ENCODE measurements at places on chromosomes 4 and X. TPM values are rescaled to one million over a fixed set of nuclear protein-coding genes. Genes with fewer than 3 reads are reported as not detected.

- no peaks in the 10 kb centered on the region for H3K36me3 ChIP-seq
- no peaks in the 10 kb centered on the region for H3K4me1 ChIP-seq
- no peaks in the 10 kb centered on the region for H3K27me3 ChIP-seq
- H3K4me3 ChIP-seq, result no peak overlapping the region
- H3K27ac ChIP-seq, result no peak overlapping the region
Measured at GRCh38 chrX:8404926-8405325, 59.7 kb upstream of the VCX3B start.

GRCh38 chrX:150363561-150364346 lies 637 bp downstream of the MAMLD1 start:
- H3K36me3 ChIP-seq, result no peaks in the 10 kb centered on the region
- peak overlapping the region; percentile 4 for H3K27ac ChIP-seq

SPANXN3 gene
- total RNA-seq, result not detected

DNA sequence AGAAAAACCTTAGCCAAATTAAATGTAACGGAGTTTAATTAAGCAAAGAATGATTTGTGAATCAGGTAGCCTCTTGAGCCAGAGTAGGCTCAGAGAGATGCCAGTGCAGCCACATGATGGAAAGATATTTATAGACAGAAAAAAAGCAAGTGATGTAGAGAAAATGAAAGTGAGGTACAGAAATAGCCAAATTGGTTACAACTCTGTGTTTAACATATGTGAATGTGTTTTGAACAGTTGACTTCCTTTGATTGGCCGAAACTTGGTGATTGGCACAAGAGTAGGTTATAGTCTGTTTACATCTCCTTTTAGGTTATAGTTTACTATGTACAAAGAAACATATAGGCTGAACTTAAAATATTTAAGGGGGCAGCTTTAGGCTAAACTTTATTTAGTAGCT lies 459.9 kb upstream of the BOD1L1 start:
- no peak for DNase-seq
- H3K4me3 ChIP-seq, result no peak overlapping the region
- no peak overlapping the region for H3K27ac ChIP-seq
- H3K36me3 ChIP-seq, result no peaks in the 10 kb centered on the region
- H3K4me1 ChIP-seq, result no peaks in the 10 kb centered on the region
- H3K27me3 ChIP-seq, result no peaks in the 10 kb centered on the region

ARSD gene
- 2.1 TPM for total RNA-seq

- no peak overlapping the region for H3K27ac ChIP-seq
- no peak overlapping the region for H3K4me3 ChIP-seq
- peaks cover 12% of the 10 kb centered on the region for H3K36me3 ChIP-seq
- H3K4me1 ChIP-seq, result peaks cover 11% of the 10 kb centered on the region
- DNase-seq, result no peak
Measured at GRCh38 chr4:26406346-26406975, 83.8 kb downstream of the CCKAR start.

DNA sequence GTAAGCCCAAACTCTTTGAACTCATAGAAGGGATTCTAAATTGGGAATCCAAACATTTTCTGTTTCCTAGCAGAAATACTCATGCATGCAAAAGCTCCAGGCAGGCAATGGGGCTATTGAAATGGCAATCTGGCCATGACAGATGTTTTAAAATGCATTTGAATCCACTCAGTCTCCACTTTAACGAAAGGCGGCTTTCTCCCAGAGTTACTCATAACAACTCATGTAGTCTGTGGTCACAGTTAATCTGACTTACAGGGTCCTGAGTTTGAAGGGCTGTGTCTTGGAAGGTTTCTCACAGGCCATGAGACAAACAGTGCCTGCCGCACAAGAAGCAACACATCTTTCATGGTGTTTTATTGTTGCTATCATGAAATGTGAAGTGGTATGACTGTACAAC lies 185.7 kb downstream of the AMELX start:
- DNase-seq, result no peak
- H3K27ac ChIP-seq, result no peak overlapping the region
- H3K4me1 ChIP-seq, result no peaks in the 10 kb centered on the region
- H3K36me3 ChIP-seq, result no peaks in the 10 kb centered on the region

DNA sequence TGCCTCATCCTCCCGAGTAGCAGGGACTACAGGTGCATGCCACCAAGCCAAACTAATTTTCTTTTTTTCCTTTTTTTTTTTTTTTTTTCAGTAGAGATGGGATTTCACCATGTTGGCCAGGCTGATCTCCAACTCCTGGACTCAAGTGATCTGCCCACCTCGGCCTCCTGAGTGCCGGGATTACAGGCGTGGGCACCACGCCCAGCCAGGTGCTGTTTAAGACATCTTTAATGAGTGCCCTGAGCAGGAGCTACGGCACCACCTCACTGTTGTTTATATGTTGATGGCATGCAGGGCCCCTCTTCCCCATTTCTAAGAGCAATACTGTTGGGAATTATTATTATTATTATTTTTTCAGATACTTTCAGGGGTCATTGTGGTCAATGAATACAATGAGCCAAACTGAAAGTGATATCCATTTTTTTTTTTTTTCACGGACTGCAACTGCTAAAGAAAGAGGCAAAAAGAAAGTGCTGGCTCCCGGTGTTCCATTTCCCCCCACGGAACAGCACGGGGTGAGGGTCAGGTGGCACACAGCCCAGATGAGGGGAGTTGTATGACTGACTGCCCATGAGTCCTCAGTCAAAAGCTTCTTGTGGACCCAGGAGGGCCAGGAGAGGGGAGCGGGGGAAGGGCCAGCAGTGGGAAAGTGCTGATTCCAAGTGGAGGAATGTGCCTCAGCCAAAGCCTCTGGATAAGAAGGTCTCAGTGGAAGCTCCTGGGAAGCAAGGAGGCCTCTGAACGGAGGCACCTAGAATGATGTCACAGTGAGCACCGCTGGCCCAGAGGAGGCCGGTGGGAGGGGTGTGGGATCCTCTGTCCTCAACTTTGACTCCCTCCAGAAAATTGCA lies 101.8 kb upstream of the HPF1 start:
- no peaks in the 10 kb centered on the region for H3K4me1 ChIP-seq
- H3K27ac ChIP-seq, result no peak overlapping the region
- no peak overlapping the region for H3K4me3 ChIP-seq
- H3K36me3 ChIP-seq, result no peaks in the 10 kb centered on the region

DNA sequence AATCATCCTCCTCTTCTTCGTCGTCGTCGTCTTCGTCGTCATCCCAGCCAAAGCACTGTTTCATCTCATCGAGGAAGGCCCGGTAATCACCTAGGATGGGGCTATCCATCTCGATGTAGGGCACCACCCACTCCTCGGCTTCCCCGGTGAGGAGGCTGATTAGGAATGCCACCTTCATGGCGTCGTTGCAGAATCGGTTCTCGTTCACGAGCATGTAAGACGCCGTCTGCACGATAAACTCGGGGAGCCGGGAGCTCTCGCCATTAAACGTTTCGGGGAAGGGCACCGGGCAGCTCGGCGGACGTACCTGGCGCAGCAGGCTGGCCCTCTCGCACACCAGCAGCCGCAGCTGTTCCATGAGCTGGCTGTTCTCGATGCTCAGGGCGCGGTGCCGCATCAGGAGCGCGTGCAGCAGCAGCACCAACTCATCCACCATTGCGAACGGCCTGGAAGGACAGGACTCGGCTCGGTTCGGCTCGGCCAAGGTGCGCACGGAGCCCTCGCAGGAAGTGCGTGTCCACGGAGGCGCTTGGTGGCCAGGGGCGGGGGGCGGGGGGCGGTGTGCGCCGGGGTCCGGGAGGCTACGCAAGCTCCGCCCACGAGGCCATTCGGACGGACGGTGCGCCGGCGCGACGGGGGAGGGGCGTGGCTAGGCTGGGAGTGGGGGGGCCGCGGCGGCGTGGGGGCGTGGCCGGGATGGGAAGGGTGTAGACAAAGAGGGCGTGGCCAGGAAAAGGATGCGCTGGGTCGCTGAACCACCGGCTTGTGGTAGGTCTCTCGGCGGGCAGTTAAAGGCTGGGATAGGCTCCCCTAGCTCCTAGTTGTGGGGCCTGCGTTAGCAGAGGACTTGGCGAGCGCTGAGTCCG lies at the start of gene LDOC1:
LDOC1 (minus strand) TSS at position 544 of the 866 bp plus-strand sequence; CDS start at position 436, 108 bp downstream.
- H3K4me1 ChIP-seq, result peaks cover 10% of the 10 kb centered on the region
- H3K4me3 ChIP-seq, result peak within 1 kb of the TSS; percentile 17

IGFBP7 gene
- total RNA-seq, result not detected

- no peak for DNase-seq
- no peak overlapping the region for H3K4me3 ChIP-seq
- peak overlapping the region; percentile 51 for H3K27ac ChIP-seq
- no peaks in the 10 kb centered on the region for H3K27me3 ChIP-seq
- H3K36me3 ChIP-seq, result no peaks in the 10 kb centered on the region
Measured at GRCh38 chrX:250965-251364, 30.2 kb upstream of the PLCXD1 start.

DNA sequence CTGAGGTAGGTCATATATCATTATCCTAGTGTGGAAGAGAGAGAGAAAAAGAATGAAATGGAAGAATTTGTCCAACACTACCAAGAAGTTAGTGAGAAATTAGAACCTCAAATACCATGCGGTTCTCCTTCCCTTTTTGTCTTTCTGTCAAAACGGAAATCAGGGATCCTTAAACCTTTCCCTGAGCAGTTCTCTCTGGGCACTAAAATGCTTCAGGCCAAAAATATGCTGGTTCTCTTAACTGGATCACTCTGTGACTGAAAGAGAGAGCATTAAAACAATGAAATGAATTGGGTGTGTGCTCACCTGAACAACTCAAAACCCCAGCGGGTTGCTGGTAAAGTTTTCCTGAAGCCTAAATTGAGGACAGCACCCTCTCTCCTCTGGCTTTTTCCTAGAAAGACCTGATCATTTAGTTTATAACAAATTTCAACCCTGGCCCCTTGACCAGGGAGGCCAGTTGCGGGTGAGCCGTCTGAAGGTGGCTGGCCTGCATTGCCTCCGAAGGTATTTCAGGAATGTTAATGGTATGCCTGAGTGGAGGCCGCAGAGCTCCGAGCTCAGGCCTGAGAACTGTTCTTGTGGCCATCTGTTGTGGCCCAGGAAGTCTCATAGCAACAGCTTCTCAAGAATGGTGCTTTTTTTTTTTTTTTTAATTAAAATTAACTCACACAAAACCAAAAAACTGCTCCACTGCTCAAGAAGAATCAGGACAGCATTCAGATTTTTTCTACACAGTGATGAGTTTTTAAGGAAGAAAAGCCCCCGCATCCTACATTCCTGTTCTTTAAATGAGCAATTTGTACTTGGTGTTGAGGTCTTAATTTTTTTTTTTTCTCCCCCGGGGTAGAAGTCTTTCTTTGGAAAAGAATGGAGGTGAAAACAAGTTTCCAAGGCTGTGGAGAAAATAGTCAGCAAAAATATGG lies 155.1 kb downstream of the SHROOM3 start:
- H3K27ac ChIP-seq, result no peak overlapping the region
- no peak overlapping the region for H3K4me3 ChIP-seq
- no peak for DNase-seq
- H3K4me1 ChIP-seq, result no peaks in the 10 kb centered on the region
- no peaks in the 10 kb centered on the region for H3K36me3 ChIP-seq

- H3K36me3 ChIP-seq, result no peaks in the 10 kb centered on the region
- H3K4me1 ChIP-seq, result peaks cover 26% of the 10 kb centered on the region
- no peak for DNase-seq
- H3K27ac ChIP-seq, result no peak overlapping the region
Measured at GRCh38 chr4:2363056-2363721, 55.3 kb downstream of the ZFYVE28 start.

ZIC3 gene
- total RNA-seq, result not detected

MTNR1A gene
- total RNA-seq, result not detected

DNA sequence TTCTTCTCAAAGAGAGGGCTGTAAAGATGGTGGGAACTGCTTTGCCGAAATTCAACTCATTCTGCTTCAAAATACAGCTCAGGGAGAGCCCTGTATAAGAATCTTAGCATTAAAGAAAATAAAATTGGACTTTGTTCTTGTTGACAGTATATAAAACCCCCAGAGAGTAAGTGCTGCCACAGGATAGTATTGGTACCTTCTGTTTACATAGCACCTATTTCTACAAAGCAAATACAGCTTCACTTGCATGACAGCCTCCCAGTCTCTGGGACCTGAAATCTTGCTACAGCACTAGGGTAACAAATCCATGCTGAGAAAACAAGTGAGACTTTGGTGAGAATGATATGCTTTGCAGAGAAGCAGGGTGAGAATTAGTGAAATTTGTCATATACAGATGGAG lies 428.6 kb downstream of the ADGRL3 start:
- no peaks in the 10 kb centered on the region for H3K36me3 ChIP-seq
- H3K27ac ChIP-seq, result no peak overlapping the region
- H3K27me3 ChIP-seq, result no peaks in the 10 kb centered on the region
- DNase-seq, result no peak

GRCh38 chr4:99722006-99722405 lies 64.4 kb upstream of the C4orf54 start:
- no peak for DNase-seq
- H3K27ac ChIP-seq, result no peak overlapping the region
- no peaks in the 10 kb centered on the region for H3K27me3 ChIP-seq
- H3K4me1 ChIP-seq, result no peaks in the 10 kb centered on the region
- no peaks in the 10 kb centered on the region for H3K36me3 ChIP-seq

GIMD1 gene
- total RNA-seq, result not detected

OTUD6A gene
- not detected for total RNA-seq

DNA sequence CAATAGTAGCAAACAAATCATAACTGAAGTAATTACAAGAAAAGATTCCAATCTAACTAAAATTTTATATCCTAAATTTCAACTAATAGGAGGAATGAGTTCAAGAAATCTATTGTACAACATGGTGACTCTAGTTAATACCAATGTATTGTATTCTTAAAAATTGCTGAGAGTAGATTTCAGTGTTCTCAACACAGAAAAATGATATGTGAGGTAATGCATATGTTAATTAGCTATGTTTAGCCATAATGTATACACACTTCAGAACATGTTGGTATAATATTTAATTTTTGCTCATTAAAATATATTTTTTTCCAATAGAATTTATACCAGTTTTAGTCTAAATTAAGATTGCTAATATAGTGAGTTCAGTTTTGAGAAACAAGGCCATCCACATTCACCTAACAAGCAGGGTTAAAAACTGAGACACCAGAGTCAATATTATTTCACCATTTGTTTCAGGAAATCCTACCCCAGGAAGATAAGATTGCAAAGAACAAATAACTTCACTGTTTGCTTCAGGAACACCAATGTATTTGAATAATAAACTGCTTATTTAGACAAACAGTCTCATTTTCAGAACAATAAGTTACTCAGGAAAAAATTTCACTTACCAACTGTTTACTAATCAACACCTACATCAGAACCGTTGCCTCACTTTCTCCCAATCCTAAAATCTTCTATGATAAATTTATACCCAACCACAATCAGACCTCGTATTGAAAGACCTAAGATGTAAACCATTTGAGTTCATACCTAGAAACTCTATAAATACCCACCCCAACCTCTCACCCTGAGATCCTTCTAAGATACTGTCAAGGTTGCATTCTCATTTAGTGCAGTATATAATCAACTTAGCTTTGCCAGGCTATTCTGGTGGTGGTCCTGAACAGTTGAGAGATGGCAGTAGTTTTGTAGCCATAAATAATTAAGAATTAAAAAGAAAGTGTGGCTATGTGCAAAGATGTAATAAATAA lies 132.8 kb downstream of the MAB21L2 start:
- H3K27me3 ChIP-seq, result no peaks in the 10 kb centered on the region
- no peak overlapping the region for H3K27ac ChIP-seq
- no peaks in the 10 kb centered on the region for H3K36me3 ChIP-seq
- no peaks in the 10 kb centered on the region for H3K4me1 ChIP-seq
- H3K4me3 ChIP-seq, result no peak overlapping the region
- DNase-seq, result no peak
